ENCODE measurements at places on chromosomes 3 and 15.

GRCh38 chr15:90201944-90202375, 830 bp downstream of the SEMA4B start:
- no peak for DNase-seq

DNA sequence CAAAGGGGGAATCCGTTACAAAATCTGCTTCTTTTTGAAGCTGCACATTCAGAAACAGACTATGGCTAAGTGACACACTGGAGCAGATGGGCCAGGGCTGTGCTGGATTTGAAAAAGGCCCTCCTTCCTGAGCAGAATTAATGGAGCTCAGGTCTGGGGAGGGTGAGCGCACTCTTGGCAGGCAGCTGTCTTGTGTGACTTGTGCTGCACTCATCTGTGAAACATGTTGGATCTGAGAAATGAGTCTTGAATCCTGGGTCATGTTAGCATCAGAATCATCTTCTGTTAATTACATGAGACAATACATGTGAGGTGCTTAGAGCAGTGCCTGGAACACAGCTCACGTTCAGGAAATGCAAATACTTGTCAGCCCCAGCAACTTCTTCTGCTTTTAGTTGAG, 219.6 kb downstream of the THSD4 start:
- no peak for DNase-seq

DNA sequence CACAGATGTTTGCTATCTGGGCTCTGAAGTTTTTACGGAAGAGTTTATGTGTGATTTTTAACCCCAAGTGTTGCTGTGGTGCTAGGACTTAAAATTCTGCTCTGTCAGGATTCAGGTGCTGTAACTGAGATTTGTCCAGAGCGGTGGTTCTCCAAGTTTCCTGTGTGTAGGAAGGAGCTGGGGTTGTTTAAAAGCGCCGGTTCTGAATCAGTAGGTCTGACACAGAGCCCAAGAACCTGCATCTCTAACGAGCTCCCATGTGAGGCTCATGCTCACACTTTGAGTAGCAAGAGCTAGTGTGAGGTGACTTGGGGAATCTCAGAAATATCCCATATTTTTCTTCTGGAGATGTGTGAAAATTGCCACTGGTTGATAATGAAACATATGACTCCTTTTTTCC, 325.5 kb downstream of the SATB1 start:
- no peak for DNase-seq

DNA sequence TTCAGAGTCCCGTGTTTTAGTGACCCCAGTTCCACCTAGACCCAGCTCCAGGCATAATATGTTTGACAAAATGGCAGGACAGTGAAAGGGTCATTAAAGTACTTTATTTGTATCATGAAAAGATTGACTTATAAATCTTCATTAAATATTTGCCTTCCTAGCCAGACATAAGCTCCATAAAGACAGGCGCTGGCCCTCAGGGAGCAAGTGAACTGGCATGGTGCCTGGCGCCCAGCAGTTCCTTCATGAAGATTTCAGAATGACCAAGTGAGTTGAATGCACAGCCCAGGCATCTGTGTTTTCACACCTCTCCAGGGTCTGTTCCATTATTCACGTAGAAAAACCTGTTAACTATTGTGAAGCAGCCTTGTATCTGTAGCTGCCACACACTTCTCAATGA, 166.2 kb downstream of the GAP43 start:
- no peak for DNase-seq

GRCh38 chr15:77285057-77285997, 134.6 kb downstream of the PEAK1 start:
- no peak for DNase-seq

All from NCI-H460 (cell line).